Hippocampal formation (tissue), 2 donors: ENCODE measurements at places on chromosomes 6 and 20.
A peak's percentile ranks its signal among the peaks of the same experiment; 100 is the strongest.

DNA sequence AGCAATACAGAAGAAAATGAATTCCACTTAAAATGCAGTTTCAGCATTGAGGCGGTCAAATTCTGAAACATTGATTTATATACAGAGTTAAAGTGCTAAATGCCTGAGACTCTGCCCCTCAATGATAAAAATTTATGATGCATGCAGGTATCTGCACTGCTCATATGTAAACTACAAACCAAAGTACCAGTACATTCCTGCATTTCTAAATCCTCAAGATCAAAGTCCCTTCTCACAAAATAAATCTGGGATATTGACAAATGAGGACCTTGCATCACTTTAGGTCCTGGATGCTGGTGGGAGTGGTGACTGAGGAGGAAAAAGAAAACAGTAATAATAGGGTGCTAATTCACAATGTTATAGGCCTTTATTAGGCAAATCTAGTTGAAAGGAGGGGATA is 101.9 kb downstream of the FIG4 start:
- no peak for DNase-seq

DNA sequence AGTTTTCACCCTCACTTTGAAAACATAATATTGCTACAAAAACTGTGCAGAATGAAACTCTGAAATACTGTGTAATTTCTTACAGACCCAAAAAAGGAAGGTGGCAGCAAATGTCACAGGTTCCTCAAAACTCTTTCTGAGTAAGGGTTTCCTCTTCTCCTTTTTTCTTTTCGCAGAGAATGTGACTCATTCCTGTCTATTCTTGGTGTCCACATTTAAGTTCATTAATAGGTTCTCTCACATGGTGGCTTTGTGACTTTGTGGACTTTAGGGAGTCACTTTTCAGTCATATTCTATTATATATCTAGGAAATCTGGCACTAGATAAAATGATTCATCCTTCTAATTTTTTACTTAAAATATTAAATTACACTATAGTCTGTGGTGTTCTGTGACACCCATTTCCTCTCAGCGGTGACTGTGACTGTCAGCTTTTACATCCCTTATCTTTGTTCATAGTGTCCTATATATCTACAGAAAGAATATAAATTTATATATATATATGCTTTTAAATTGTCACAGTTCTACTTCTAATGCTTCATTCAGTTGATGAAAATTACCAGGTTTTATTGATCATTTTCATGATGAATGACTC is 126.8 kb upstream of the HCRTR2 start:
- DNase-seq = peak; percentile 12

GRCh38 chr20:37526238-37526838 is 1.3 kb downstream of the BLCAP start:
- DNase-seq = no peak

GRCh38 chr20:43096931-43097260 is 92.8 kb downstream of the PTPRT start:
- no peak for DNase-seq

DNA sequence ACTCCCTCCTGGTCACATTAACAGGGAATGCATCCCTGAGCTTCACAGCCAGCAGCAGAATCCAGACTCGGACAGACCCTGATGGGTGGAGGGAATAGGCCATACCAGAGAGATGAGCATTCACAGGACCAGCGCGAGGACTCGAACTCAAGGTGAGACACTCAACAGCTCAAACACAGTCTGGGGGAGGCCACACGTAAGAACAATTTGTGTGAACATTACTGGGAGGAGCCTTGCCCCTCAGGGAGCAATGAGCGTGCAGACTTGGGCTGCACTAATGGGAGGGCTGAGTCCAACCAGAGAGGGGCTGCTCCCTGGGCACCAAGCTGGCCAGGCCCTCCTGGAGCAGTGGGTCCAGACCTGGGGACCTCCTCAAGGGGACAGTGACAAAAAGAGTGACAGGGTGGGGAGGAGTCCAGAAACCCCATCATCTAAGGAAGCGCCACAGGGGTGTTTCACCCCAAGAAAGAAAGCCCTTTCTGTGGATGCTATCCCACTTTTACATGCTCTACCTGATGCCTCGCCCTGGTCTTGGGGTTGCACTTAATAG is 118.4 kb downstream of the MRPL14 start:
- DNase-seq = no peak

- no peak for DNase-seq
These were observed 308.5 kb downstream of the BMP7 start for GRCh38 chr20:56957737-56958553.

- DNase-seq = no peak
These were observed 33.5 kb downstream of the WRNIP1 start for GRCh38 chr6:2798586-2799134.

DNA sequence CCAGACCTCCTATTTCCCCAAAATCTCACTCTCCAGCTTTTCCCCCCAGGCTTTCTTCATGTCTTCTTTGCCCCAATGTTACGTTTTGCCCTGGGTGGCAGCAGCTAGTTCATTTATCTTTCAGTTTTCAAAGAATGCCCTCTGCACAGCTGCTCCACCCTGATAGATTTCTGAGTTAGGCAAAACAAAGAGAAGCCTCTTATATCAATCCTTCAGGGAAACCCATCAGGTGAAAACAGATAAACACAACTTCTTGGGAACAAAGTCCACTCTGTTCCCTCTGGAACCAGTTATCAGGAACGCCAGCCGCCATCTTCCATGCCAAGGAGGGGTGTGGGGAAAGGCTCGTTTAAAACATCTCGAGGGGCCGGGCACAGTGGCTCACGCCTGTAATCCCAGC is 34.0 kb downstream of the ZBTB9 start:
- no peak for DNase-seq

GRCh38 chr6:79798841-79799240 is 148.5 kb downstream of the ELOVL4 start:
- DNase-seq = no peak

DNA sequence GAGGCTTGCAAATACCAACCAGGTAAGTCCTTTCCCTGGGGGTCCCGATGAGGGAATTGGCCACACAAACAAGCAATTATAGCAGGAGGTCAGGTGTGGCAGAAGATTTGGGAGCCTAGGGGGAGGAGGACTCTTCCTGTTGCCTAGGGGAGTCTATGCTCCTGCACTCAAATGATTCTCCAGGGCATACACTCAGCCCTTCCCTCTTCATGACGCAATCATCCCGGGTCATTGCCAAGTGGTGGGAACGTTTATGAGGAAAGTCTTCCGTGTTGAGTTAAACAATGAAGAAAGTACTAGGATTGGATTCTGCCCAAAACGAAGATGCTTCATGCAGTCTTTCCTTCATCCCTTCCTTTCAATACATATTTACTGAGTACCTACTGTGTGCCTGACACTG is 186.5 kb upstream of the TSHZ2 start:
- DNase-seq = no peak

DNA sequence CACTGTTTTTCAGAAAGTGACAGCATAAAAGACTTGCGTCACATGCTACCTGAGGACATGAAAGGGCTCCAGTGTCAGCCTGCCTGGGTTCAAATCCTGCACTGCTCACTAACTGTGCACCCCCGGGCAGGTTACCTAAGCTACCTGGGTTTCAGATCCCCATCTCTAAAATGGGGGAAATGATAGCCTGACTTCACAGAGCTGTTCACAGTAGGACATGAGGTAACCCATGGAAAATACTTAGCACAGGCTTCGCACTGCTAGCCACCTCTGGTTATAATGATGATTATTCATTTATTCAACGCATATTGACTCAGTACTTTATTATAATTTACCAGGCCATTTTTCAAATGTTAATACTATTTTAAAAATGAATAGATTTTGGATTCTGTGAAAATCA is 23.0 kb downstream of the TBC1D7 start:
- DNase-seq = no peak

- no peak for DNase-seq
These were observed 278.6 kb upstream of the TCF21 start for GRCh38 chr6:133610227-133610840.

DNA sequence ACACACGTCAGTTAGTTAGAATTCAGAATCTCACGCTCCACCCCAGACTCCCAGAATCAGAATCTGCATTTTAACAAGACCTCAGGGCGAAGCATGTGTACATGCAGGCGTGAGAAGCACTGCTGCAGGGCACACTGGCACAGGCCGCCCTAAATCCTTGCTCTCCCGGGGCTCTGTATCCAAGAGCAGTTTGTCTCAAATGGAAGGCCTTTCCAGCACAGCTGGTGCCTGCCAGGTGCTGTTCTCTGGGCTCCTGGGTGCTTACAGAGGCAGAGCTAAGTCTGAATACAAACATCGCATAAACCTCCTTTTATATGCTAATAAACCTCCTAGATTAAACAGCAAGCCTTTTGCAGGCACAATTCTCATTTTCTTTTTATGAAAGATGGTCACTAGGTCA is 119.1 kb upstream of the CD93 start:
- DNase-seq = no peak

DNA sequence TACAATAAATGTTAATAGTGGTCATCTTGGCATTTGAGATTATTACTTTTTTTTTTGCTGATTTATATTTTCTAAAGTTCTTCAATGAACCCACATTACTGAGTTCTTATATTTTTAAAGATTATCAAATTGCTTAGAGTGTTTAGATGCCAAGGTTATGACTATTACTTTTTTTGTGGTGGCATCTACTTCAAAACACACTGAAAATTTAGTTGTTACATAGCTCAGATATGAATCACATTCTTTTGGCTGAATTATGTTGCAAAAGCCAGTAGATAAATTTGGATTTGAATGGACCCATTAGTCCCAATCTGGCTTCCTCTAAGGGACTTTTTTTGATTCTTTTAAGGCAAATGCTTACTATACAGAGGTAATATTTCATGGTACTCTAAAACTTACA is 8.9 kb downstream of the UTRN start:
- no peak for DNase-seq

- DNase-seq = no peak
These were observed 306.2 kb upstream of the ZFP64 start for GRCh38 chr20:52497731-52498130.

- no peak for DNase-seq
These were observed 30.9 kb downstream of the BFSP1 start for GRCh38 chr20:17500271-17500670.

- no peak for DNase-seq
These were observed 431.5 kb downstream of the HACE1 start for GRCh38 chr6:104428184-104428583.

GRCh38 chr6:118736440-118736839 is 85.0 kb upstream of the CEP85L start:
- no peak for DNase-seq

GRCh38 chr6:26124781-26125685 is 37.8 kb downstream of the HFE start:
- DNase-seq = no peak

DNA sequence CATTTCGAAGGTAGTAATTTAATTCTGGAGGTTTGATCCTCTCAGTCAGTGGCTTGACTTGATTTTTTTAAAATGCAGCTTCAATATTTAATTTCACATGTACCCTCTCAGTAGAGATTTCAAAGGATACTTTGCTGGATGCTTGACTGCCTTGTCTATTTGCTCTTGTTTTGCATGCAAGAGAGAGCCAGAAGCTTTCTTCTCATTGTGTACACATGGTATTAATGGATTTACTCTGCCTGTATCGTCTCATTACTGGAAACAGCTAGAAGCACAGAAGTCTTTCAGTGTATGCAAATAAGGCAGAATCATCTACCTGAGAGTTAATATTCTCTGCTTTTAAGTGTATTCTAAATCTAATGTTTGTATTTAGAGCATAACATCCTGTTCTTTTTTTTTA is 84.3 kb upstream of the FOXO3 start:
- no peak for DNase-seq

- no peak for DNase-seq
These were observed 109.1 kb downstream of the BACH2 start for GRCh38 chr6:90187437-90188121.

DNA sequence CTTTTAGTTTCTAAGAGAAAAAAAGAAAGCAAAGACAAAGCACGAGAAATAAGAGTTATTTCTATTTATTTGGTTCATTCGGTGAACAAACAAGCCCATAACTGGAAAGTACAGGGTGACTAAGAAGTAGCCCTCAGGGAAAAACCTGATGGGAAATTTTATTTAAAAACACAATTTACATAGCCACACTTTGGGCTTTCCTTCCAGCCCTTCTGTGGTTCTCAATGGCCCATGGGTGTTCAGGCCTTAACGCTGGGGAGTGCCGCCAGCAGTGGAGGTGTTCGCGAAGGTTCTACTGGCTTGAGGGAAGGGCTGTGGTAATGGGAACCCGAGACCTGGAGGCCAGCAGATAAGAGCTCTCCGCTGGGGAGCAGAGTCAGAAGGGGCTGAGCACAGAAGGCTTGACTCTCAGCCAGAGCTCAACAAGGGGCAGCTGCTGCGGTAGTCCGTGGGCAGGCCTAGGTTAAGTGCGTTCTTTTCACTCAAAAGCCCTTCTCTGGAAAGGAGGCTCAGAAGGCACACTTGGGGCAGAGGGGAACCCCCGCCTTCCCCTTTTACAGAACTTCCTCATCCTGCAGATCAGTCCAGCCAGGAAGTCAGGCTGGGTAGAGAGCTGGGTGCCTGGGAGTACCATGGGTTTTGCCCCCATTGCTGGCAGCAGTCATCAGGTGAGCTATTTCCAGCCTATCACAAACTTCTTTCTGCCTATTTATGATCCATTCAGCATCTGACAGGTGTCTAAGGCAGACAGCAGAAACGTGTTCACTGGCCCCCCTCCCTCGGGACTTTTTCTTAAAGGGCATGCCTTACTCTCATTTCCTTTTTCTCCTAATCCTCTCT is 8.8 kb upstream of the CD83 start:
- no peak for DNase-seq

DNA sequence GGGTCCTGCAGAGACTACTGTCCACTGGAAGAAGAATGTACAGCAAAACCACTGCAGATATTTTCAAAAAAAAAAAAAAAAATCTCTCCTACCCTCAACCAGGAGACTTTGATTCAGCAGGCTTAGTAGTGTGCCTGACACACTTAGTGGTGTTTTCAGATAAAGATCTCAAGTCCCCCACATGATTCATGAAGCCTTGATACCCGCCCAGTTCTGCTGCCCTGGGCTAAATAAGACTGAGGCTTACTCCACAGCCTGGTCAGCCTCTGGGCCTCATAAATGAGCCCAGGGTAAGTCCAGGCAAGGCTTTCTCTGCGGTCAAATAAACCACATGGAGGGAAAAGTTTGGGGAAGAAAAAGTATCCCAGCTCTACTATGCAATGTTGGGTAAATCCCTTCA is 222.1 kb upstream of the ARID1B start:
- DNase-seq = no peak

DNA sequence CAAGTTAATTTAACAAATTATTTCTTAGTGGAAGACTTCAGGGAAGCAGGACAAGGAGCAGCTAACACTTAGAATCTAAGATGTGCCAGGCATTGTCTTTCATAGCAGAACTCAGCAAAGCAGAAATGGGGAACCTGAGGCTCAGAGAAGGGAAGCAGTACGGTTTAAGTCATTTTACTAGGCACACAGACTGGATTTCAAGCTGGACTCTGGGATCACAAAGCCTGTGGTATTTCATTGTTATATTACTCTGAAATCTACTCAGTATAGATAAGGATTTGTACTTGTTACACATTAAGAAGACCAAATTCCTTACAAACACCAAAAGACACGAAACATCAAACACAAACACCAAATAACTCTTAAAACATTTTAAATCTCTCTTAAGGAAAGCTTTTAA is 199.6 kb downstream of the ISM1 start:
- no peak for DNase-seq

GRCh38 chr6:104527311-104527710 is 332.4 kb downstream of the HACE1 start:
- DNase-seq = peak; percentile 32

- DNase-seq = no peak
These were observed 23.3 kb upstream of the CST3 start for GRCh38 chr20:23661002-23661429.
